ENCODE measurements at places on chromosomes 1 and 21. TPM values are rescaled to one million over a fixed set of nuclear protein-coding genes. Genes with fewer than 3 reads are reported as not detected.

DNA sequence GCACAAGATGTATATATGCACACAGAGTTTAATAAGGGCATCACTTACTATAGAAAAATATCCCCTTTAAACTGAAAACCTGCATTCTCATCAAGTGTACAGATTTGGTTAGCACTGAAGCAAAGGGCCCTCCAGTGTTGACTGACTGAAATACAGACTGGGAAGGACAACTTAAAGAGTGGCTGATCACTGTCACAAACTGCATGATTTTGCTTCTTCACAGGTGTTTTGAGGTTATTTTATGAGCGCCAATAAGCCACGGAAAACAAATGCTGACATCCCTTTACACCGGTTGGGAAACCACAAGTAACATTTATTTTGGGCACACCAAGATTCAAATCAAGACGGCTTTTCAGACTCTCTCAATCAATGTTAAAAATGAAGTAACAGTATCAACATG is 30.9 kb upstream of the RAP1GAP start:
- no peak for DNase-seq

Gene EXO1
- total RNA-seq, result 18.9 TPM

DNA sequence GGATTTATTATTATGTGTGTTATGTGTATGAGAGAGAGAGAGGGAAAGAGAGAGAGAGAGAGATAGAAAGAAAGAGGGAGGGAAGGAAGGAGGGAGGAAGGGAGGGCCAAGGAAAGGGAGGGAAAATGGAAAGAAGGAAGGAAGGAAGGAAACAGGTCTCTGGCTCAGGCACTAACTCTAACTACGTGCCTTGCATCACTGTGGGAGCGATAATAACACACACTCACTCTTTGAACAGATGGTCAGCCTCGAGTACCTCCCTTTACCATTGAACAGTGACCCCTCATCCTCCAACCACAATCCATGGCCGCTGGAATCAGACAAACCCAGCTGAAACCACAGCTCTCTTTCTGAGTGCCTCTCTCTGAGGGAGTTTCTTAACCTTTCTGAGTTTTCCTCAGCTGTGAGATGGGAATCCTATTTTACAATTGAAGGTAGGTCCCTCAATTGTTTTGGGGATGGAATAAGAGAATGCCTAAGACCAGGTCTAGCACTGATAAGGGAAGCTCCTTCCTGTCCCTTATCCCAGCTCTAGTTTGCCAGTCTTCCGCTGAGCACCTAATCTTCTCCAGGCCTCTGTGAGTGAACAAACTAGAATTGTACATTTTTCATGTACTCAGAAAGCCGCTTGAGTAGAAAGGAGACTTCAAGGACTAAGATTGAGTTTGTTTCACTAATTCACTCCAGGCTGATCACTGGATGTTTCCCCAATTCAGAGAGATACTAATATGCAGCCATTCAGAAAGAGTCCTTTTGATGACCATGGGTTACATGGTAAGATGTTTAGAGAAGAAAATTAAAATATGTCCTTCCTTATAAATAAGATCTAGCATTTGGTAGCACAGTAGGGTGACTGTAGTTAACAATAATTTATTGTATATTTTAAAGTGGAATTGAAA is 62.8 kb downstream of the IRF2BP2 start:
- DNase-seq, result peak; percentile 47

DNA sequence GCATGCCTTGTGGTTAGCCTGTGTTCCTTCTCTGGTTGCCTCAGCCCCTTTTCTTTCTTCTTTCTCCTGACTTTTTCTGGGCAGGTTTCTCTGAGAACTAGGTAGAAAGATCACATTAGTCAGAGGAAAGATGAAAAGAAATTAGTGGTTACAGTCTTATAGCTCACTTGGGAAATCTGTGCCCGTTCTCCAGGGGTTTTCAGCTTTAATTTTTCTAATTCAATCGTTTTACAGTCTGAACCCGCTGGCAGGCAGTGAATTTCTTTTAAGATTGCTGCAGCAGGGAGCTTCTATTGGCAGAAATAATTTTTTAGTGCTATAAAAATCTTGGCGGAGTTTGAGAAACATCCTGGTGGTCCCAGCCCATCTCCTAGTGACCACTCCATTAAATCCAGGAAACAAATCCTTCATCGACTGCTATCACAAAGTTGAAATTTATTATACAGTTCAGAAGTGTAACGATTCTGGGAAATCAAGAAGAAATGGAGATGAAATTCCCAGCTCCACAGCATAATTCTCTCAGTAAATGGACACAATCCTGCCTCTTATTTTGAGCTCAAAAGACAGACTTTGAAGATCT is 113.1 kb downstream of the PCP4 start:
- DNase-seq, result no peak

DNA sequence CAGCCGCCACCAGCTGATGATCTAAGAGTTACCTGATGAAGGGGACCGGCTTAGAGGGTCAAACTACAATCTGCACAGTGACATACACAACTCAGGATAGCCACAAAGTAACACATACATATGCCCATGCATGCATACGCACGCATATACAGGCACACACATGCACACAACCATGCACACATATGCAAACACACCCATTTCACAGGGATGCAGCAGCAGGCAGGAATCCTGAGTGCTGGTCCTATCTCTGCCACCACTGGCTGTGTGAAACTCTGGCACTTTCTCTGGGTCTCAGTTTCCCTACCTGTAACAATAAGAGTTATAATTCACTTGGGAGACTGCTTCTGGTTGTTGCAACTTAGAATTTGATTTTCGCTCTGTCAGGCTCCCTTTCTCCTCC is 520.2 kb downstream of the PTPRU start:
- no peak for DNase-seq

Gene KCNK2
- 86.9 TPM for total RNA-seq

GRCh38 chr1:157288996-157289395 is 150.8 kb upstream of the ETV3 start:
- DNase-seq, result no peak

Gene PGBD5
- total RNA-seq, result 0.28 TPM

Gene SPATA21
- not detected for total RNA-seq

- peak; percentile 57 for DNase-seq
Measured at GRCh38 chr1:91809317-91809716, 76.6 kb downstream of the TGFBR3 start.

DNA sequence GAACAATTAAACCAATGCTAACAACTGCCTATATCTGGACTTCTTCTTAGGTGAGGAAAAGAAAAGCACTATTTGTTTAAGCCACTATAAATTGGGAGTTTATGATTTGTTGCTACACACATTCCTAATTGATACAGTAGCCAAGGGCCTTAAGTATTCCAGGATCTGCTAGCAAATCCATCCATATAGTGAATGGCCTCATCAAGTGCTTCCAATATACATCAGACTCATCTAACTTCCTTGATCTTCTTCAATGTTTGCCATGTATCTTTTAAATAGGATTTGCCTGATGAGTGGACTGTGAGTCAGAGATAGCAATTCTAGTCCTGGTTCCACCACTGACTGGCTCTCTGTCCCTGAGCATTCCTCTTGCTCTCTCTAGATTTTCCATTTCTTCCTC is 430.2 kb downstream of the OMA1 start:
- DNase-seq, result no peak

Gene TXNIP
- 60.0 TPM for total RNA-seq

DNA sequence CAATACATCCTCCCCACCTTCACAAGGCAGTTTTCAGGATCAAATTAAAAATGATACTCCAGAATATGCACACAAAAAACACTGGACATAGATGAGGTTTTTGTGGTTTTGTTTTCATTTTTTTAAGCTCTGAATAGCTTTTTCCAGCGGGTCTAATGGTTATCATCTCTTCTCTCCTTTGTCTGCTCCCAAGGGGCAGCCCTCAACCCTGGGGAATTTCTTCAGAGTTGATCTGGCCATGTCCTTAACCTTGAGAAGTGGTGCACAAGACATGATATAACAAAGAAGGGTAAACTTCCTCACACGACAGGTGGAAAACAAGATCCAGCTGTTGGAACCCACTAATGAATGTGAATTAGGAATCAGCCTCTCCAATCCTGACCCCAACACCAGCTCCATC is 1.5 kb upstream of the CD244 start:
- DNase-seq, result no peak

GRCh38 chr1:93735722-93736121 is 54.1 kb upstream of the BCAR3 start:
- DNase-seq, result peak; percentile 90

Gene ROR1
- total RNA-seq, result 10.0 TPM

- DNase-seq, result peak; percentile 1
Measured at GRCh38 chr1:177432897-177433296, 262.1 kb downstream of the BRINP2 start.

Gene WNT3A
- total RNA-seq, result not detected

DNA sequence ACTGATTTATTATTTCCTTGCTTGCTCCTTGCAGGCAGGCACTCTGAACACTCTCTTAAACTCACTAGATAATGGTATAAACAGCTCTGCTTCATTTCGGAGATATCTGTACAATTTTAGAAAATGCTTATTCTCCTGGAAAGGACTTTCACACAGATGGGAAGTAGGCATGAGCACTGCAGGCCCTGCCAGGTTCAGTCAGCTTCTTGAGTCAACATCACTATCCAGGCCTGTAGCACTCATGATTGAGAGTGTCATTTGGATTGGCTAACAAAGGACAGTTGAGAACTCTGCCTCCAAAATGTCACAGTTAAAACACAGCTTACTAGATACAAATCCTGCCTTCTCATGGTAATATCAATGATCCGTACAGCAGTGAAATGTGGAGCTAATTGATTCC is 181.9 kb downstream of the CYYR1 start:
- DNase-seq, result no peak

GRCh38 chr1:85358702-85359438 is 82.4 kb upstream of the BCL10 start:
- DNase-seq, result peak; percentile 20
